NCI-H146 (cell line): ENCODE measurements at places on chromosomes 7 and 10.

- peak; percentile 16 for DNase-seq
Observed at GRCh38 chr10:58266003-58266825, 1.5 kb downstream of the IPMK start.

DNA sequence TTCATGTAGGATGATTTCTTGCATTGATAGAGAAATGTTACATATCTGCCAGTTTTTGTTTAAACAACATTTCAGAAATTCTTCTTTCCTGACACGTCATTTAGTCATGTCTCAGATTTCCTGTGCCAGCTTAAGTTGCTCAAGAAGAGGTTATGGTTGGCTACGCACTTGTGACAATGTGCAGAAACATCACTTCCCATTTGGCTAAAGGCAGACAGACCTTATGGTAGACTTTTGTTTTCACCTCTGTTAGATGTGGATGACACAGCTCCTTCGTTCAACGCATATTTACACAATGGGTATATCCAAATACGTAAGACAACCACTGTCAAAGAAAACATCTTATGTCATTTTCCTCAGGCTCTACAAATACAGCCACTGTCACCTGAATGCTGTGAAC lies 125.8 kb downstream of the DOCK4 start:
- no peak for DNase-seq

DNA sequence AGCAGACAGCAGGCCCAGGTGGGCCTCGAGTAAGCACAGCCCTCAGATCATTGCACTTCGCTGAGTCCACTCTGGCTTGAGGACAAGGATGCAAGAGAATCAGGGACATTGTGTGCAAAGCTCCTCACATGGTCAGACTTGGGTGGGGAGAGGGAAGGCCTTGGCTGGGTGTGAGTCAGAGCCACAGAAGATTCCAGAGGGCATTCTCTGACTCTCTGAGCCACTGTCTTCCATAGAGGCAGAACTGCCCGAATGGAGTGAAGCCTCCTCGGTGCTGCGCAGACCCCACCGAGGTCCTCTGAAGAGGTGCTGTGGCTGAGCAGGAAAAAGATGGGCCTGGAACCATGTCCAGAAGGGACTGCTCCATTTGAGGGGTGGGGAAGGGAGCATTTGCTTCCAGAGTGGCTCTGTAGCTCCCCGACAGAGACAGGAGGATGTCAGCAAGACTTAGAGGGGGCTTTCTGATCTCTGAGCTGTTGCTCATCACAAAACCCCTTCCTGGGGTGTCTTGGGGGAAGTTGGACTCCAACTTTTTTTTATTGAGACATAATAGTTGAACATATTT lies 120.8 kb downstream of the PTPN20 start:
- no peak for DNase-seq

GRCh38 chr7:132187869-132188789 lies 388.1 kb downstream of the PLXNA4 start:
- DNase-seq: no peak

DNA sequence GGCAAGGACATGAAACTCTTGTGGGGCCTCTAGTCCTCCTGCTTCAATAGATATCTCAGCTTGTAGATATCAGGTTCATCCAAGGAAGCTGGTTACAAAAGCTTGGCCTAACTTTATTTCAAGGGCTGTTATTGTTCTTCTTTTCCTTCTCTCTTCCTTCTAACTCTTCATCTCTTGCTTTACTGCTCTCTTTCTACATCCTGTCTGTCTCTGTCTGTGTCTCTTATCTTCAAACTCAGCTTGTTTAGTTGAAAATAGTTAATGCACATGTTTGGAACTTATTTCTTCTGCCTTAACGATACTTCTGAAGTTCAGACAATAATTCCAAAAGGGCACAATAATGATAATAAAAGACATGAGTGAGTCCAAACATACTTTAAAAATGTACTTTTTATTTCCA lies 393.9 kb downstream of the NXPH1 start:
- DNase-seq: no peak

- DNase-seq: no peak
Observed at GRCh38 chr10:101111547-101111946, 19.6 kb upstream of the TLX1 start.

- DNase-seq: no peak
Observed at GRCh38 chr10:672203-672602, 17.3 kb downstream of the DIP2C start.

DNA sequence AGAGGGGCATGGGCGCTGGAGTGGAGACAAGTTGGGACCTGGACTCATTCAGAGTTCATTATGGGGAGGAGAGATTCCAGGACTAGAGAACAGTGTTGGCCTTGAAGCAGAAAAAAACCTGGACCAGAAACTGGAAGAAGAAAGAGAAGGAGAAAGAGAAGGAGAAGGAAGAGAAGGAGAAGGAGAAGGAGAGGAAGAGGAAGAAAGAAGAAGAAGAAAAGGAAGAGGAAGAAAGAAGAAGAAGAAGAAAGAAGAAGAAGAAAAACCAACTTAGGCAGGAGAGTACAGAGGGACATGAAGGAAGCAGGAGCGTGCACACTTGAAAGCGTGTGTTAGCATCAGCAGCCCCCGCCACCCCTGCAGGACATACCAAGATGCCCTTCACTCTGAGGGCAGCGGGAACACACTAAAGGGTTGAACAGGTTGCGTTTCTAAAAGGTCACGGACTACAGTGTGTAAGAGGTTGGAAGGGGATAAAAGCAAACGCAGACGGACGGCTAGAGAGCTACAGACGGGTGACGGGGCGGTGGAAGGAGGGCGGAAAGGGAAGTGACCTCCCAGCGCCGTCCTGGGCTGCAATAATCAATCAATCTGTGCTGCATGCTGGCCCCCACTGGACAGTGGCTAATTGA lies 95.3 kb downstream of the SEC61G start:
- DNase-seq: no peak

- DNase-seq: no peak
Observed at GRCh38 chr10:123529146-123529760, 136.9 kb upstream of the GPR26 start.

DNA sequence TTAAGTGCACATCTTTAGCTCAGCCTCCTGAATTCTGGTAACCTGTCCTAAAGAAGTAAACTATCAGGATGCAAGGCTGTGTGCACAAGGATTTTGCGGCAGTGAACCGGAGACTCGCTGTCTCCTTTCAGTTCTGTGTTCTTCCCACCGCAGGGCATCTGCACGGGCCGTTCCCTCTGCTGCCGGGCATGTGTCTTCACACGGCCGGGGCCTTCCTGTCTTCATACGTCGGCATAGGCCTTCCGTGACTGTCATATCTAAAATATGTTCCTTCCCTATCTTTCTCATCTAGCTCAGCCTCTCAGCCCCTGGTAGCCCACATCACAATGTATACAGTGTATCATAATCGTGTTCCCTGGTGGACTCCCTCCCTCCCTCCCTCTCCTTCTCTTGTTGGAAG lies 16.4 kb downstream of the PALD1 start:
- no peak for DNase-seq

DNA sequence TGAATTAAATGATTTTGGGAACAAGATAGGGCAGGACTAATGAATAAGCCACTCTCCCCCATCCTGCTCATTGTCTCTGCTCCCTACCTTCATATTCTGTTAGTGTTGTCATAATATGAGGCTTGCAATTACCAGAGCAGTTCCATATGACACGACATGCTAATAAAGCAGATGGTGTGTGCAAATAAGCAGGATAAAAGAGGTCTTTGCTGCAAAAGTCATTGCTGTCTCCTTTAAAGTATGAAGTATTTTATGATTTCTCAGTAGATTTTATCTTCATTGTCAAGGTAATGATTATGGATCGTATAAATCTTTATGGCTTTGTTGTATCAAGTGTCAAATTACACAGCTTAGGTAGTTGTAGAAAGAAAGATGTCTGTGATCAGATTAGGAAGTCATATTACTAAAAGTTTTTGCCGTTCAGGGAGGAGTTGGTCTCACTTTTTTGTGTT lies 114.8 kb downstream of the SDK1 start:
- DNase-seq: peak; percentile 52

DNA sequence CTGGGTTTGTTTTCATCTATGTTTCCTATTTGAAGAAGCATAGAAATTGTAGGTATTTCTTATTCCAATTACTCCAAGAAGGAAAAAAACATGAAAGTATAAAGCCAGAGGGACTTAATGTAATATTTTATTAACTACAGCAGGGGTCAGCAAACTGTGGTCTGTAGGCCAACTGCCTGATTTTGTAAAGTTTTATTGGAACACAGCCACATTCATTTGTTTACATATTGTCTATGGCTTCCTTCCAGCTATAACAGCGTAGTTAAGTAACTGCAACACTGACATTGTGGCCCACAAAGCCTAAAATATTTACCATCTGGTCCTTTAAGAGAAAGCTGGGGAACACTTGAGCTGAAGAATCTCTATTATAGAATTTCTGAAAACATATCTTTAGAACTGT lies 306.2 kb downstream of the BICC1 start:
- DNase-seq: no peak

GRCh38 chr7:27173511-27173955 lies 587 bp downstream of the HOXA10 start:
- peak; percentile 78 for DNase-seq

DNA sequence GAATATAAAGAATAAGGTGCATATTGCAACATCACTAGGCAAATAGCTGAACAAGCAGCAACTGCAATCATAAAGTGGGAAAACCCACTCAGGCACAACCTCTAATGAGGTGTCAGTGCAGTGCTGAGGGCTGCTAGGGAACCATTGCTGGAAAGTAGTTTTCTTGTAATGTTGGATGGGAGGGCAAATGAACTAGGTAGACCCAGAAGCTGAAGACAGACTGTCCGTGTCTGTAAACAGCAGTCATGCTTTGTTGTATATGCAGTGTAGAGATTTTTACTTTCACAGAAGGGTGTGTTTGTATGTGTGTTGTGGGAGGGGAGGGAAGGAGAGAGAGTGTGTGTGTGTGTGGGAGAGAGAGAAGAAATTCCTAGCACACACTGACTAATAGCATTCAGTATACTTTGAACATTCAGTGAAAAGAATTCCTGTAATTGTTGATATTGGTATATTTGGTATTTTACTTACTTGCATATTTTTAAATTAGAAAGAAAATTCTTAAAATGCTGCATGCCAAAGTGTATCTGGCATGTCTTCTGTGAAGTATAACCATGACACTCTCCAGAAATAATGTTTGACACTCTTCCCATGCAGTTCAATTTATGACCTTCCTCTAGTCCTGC lies 28.8 kb downstream of the ITGB8 start:
- no peak for DNase-seq

DNA sequence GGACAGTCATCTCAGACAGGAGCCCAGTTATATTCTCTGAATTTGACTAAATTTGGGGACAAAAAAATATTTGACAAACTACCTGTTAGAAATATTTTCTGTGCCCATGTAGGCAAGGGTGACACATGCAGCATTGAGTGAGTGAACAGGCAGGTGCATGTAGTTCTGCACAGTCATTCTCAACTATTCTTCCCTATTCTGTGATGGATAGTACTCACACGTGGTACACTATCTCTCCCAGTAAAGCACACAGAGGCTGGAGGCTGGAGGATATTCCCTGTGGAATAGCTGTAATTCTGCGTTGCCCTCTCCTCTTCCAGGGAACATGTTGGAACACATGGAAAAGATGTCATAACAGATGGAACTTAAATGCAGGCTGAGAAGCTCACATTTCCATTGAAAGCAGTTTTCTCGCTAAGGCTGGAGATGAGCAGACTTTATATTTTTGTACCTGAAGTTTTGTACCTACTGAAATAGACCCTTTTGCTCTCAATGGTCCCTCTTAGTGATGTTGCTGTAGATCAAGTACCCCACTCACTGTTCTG lies 75.0 kb downstream of the GPR141 start:
- no peak for DNase-seq

DNA sequence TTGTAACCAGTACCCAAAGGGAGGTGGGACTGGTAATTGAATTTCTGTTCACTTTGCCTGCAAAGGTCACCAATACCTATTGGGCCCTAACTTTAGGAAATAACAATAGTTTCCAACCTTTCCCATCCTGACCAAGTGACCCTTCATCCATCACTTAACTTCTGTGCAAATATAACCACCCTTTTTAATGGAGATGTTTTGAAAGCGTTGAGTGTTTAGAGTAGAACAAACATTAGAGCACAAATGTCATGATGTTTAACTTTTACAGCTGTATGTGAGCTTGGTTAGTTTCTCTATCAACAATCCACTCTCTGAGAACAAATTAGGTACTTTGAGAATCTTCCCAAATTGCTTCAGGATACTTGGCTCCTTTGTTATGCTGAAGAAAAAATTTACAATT lies 66.4 kb downstream of the MET start:
- DNase-seq: no peak

- DNase-seq: no peak
Observed at GRCh38 chr10:16509996-16510395, 11.7 kb downstream of the C1QL3 start.

- DNase-seq: no peak
Observed at GRCh38 chr7:37550872-37551271, 102.2 kb upstream of the ELMO1 start.

- no peak for DNase-seq
Observed at GRCh38 chr7:4048336-4048735, 633.8 kb upstream of the FOXK1 start.

DNA sequence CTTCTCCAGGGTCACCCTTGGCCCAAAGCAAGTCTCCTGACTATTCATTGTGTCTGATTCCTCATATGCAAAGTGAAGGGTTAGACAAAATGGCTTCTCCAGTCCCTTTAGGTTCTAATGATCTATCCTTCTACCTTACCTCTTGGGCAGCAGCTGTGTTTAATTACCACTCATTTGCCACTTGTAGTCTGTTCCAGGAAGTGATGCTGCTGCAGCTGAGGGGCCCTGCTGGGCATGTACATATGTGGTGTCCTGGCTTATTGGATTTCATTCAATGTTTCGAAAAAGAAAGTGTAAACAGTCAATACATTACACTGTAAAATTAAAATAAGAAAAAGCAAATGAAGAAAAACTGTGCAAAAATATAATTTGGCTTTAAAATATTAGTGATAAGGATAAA lies 36.6 kb downstream of the SCIN start:
- DNase-seq: peak; percentile 94

GRCh38 chr10:43304079-43304686 lies 37.3 kb upstream of the RASGEF1A start:
- no peak for DNase-seq

GRCh38 chr7:142608630-142609428 lies 140.4 kb upstream of the PRSS1 start:
- DNase-seq: no peak

- DNase-seq: peak; percentile 99
Observed at GRCh38 chr7:44189286-44189992, at the start of gene GCK. Gene GCK, minus strand, starts transcription at chr7:44189439. Its CDS starts 486 bp downstream, at chr7:44188953.

DNA sequence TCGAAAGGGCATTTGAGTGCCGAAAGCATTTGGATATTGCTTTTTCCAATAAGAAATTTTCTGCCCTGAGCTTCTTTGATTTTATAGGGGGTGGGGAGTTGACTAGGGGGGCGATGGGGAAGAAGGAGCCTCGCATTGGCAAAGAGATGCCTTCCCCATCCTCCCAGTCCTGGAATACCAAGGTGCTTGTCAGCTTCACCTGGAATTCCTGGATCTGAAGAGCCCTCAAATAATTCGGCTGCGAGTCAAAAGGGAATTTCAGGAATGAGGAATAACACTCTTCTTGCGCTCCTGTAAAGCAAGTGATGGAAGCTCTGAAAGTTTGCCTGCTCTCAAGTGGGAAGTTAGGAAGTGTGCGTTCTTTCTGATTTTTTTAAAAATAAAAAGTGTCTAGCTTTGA lies 7.3 kb downstream of the NXPH1 start:
- no peak for DNase-seq

GRCh38 chr7:100875356-100875751 lies 451 bp downstream of the SRRT start:
- peak; percentile 37 for DNase-seq
